NCI-H1436 treated with DMSO at 0.1 percent for 48 hours (cell line): ENCODE measurements at places on chromosomes 13 and 19.

DNA sequence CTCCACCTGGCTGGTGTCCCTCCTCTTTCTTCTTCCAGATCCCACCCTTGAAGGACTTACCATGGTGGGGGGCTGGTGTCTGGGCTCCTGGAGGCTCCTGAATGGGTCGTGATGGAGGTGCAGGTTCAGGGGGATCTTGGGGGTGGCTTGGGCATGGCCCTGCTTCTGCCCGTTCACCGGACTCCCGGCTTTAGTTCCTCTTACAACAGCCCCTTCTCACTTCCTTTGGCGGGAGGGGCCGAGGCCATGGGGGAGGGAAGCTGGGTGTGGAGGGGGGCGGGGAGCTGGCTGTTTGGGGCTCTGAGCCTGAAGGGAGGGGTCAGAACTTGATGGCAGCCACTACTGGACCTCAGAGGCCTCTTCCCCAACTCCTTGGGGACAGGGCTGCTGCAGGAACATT is at the start of gene MYO1F:
TSS of gene MYO1F (minus strand) at position 196 of the 400 bp plus-strand sequence. CDS start at position 63, 133 bp downstream.
- DNase-seq, result no peak

DNA sequence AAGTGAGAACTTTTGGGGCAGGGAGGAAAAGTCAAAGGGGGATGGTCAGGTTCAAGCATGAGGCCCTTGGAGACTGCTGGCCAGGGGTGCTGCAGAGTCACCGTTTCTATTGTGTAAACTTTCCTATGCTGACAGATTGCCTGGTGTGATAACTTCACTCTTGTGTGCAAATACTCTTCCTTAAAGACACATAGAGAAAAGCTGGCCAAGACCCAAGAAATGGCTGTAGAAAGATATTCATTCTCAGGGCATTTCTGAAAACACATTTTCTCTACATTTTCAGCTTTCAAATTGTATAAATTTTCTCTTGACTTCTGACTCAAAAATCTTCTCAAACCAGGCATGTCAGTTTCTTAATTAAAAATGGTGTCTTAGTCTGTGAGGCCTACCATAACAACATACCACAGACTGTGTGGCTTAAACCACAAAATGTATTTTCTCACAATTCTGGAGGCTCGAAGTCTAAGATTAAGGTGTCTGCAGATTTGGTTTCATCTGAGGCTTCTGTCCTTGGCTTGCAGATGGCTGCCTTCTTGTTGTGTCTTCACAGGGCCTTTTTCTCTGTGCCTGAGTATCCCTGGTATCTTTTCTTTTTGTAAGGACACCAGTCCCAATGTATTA is 304.5 kb downstream of the KCNRG start:
- DNase-seq, result no peak

DNA sequence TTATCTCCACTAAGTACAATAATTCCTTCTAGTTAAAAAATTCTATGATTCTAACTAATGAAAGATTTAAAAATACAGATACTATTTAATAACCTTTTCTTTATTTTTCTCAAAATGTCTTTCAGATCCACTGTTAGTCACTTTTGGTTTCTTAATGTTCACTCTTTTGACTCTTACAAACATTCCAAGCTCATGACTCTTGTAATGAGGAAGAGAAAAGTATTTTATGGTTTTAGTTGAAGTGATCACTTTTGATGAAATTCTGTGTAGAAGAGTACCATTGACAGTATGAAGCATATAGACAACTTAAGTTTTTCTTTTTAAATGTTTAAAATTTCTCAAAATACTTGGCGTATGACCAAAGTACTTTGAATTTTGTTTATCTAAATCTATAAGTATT is 27.8 kb downstream of the COG3 start:
- no peak for DNase-seq

DNA sequence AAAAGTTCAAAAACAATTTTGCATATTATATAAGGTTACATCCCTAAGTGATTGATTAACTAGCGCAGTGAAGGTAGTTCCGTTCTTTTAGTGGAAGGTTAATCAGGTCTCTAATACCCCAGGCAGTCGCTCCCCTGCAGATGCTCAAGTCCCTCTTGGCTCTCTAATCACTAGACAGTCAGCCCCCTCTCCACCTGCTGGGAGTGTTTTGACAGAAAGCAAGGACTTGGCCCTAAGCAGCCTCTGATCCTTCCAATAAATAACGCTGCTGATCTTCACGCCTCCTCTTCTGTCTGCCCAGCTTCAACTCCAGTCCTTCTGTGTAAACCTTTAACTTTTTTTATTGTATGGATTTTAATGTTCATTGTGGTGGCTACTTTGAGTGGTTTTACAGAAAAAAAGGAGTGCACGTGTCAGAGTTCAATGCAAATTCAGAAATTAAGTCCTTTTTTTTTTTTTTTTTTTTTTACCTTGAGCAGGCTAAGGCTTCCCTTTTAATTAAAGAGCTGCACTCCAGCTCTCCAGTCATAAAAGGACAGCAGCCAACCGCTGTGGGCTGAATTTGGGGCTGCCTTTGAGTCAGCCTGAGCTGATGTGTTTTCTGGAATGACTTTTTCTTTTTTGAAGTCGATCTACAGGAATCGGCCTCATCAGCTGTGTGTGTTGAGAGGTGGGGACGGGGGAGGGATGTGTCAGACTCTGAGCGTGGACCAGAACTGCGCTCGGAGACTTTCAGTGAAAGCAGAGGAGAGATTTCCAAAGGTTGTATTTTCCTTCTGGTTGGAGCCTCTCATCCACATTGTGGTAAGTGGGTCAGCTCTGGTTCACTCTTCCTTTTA is 33.8 kb upstream of the MYO16 start:
- no peak for DNase-seq

GRCh38 chr13:69264362-69265334 is 843.0 kb upstream of the ATXN8OS start:
- no peak for DNase-seq

DNA sequence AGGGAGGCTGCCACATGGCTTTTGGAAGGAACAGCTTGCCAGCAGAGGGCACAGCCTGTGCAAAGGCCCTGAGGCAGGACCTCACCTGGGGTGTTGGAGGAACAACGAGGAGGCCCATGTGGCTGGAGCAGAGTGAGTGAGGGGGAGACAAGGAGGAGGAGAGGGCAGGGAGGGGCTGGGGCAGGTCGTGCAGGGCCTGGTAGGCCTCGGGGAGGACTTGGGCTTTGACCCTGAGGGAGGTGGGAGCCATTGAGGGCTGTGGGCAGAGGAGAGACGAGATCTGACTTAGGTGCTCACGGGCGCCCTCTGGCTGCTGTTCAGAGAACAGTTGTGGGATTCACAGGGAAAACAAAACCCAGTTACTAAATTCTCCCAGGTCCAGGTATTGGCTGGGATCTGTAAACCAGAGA is 25.2 kb downstream of the ZNRF4 start:
- DNase-seq, result no peak

GRCh38 chr13:46633416-46633815 is 80.4 kb downstream of the LRCH1 start:
- no peak for DNase-seq

DNA sequence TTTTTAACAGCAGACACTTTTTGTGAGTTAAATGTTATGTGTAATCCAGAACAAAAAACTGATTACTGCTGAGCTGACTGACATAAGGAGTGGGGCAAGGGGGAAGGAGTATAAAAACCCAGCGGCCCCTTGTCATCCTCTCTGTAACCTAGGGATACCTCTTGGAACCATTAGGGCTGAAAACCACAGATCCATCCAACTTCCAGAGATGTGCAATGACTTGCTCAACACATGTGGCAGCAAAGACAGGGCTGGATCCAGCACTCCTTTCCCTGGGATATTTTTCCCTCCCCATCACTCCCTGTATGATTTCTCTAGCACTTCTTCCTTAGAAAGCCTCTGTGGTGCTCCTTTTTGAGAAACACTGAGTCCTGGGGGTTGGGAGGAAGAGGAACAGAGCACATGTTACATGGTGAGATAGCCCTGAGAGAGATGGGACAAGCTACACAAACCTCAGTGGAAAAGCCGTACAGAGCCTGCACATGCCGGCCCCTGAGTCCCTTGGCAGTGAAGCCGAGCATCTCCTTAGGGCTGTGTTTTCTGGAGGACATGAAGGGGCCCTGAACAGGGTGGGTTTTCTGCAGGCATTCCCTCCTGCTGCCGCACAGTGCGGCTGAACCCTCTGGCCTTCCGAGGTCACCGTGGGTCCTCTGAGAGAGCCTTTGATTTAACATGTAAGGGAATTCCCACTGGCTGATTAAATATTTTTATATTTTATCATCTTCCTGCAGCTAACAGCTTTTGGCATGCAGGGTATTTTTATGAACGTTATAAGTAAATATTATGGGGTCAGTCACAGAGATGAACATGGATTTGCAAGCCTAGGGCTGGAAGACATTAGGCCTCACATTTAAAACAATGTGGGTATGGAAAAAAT is 219.9 kb downstream of the COG6 start:
- DNase-seq, result no peak

- DNase-seq, result no peak
Observed at GRCh38 chr13:25267715-25268114, 19.6 kb downstream of the MTMR6 start.

DNA sequence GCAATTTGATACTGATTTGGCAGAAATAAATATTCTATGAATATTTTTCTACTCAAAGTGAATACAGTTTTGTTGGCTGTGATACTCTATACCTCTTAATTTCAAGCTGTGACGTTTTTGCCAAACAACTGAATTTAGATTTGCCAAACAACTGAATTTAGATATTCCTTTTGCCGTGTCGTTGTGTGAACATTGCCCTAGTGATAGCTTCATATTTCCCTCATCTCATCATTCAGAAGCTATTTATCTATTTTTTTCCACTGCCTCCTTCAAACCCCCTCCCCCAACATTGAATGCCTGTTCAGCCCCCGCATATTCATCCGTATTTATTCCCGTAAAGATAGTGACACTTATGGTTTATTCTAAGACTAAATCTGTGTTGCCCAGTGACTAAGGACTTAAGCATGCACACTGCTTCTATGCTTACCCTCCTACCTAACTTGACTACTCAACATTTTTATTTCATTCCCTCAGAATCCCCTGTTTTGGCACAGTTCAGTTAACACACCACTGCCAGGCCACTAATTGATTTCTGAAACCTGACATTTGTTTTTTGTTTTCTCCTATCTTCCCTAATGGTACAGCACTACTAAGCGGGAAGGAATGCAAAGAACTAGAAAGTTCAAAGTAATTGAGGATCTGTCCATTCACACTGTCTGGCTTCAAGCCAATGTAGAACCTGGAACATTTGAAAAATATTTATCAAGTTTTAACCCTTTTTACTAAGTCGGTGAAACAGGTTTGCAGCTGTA is 2.8 kb upstream of the KLF5 start:
- DNase-seq, result no peak

DNA sequence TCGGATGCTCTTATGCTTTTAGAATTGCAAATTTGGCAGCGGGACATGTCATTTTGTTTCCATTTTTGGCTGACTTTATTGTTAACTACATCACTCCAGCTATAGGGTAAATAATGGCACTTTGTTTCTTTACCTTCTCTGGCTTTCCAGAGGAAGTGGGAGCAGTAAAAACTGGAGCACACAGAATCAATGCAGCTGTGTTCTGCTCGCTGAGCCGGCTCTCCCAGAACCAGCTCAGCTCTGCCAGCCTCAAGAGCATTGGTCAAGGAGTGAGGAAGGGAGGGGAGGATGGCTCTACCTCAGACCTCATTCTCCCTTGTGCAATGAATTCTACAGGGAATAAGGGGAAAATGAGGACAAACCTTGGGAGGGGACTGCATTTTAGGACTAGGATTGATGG is 50.5 kb upstream of the SPATA13 start:
- no peak for DNase-seq

DNA sequence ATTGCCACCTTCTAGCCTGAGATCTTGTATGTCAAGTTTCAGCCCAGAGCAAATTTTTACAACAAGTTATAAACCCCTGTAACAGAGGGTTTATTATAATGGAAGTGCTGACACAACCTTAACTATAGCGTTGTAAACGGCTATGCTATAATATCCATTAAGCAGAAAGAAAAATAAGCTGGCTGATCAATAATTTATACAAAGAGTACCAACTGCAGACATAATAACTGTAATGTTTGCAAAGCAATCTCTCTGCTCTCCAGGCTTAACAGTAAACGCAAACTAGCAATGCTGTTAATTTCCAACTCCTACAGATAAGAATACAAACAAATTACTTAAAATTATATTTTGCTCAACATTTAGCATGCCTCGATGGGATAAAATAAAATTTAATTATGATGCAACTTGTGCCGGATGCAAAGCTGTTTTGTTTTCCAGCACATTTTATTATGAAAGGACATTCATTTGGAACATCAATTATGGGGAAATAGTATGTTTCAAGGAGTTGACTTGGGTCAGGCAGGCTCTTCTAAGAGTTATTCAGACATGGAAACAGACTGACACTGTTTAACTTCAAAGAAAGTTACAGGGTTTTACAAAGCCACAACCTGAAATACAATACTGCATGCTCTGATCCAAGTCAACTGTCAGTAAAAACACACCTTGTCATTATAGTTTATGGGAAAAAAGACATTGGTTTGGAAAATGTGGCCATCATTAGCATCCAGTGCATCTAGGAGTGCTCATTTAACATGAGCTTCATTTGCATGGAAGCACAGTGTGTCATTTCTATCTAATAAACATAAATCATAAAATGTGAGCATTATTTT is 6.6 kb upstream of the DACH1 start:
- DNase-seq, result no peak

- DNase-seq, result no peak
Observed at GRCh38 chr19:49133621-49134454, 14.5 kb downstream of the PPFIA3 start.

DNA sequence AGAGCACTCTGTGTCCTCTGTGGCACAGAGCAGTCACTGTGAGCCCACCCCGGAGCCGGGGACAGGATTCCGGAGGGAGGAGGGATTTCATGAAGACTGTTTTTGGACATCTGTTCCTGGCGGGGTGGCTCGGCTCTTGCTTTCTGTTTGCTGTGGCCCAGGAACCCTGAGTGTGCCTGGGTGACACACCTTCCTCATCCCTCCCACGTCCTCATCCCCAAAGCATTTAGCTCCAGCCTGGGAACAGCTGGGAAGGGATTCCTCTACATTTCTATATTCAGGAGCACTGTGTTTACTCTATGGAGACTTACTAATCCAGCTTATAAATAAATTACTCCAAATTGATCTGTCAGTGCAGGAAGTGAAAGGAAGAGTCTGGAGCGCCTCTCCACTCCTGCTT is 97.8 kb upstream of the UBL3 start:
- DNase-seq, result no peak

GRCh38 chr13:77580748-77581147 is 45.2 kb downstream of the SCEL start:
- no peak for DNase-seq

DNA sequence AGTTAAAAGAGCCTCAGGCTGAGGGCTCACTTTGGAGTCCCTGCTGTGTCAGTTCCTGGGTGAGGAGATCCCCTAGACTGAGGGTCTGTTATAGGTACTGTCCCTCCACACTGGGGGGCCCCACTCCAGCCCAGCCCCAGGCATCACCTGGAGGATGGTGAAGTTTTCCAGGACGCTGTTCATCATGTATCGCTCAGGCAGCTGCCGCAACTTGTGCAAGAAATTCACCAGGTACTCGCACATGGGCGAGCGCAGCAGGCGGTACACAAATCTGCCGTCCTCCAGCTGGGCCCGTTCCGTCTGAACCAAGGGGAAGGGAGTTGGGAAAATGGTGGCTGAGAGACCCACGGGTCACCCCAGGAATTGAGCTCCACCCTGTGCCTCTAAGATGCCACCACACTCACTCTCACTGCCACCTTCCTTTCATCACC is 7.1 kb downstream of the CD37 start:
- no peak for DNase-seq

- DNase-seq, result no peak
Observed at GRCh38 chr13:70222926-70223325, 114.7 kb upstream of the KLHL1 start.

GRCh38 chr19:56933014-56933705 is 92.6 kb upstream of the PEG3 start:
- DNase-seq, result no peak

- DNase-seq, result no peak
Observed at GRCh38 chr19:45444318-45445041, 20.8 kb upstream of the ERCC1 start.
